MG63 (cell line): ENCODE measurements at places on chromosomes 7 and 10. TPM values are rescaled to one million over a fixed set of nuclear protein-coding genes. Genes with fewer than 3 reads are reported as not detected.

Gene GIMAP7
- not detected in 2 replicates for total RNA-seq

GRCh38 chr7:34755008-34755407, 97.0 kb downstream of the NPSR1 start:
- DNase-seq = no peak

- no peak for DNase-seq
Measured at GRCh38 chr10:86942441-86943315, 14.7 kb downstream of the MMRN2 start.

Gene MBL2
- total RNA-seq = not detected in 2 replicates

DNA sequence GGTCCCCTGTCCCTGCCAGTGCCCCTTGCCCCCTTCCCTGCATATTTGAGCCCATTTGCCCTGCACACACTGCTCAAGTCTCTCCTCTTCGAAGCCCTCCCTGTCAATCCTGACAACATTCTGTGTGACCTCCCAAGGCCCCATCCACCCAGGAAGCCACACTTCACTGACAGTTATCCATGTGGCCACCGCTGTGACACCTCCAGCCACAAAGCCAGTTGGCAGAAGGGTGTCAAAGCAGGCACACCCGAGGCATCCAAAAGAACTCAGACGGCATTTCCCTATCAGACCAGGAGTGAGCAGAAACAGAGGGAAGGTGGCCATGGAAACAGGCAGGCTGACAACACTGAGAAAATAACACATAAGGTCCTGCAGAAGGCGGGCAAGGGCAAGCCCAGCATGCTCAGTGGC, 4.6 kb downstream of the POLM start:
- DNase-seq = no peak

DNA sequence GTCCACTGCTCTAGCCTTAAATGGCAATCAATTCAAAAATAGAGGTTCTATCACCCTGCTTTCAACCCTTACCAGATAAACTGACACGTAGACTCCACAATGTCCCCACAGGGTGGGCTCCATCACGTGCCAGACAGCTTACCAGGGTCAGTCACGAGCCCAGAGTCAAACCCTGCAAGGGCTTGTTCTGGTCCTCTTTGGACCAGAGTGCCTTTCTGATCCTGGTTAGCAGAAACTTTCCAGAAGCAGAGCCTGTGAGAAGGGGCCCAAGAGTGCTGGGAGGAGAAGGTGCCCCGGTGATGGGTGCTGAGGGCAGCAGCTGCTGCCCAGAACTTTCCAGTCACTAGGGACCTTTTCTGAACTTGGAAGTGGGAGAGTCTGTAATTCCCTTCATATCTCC, 354 bp upstream of the GIMAP5 start:
- no peak for DNase-seq

- no peak for DNase-seq
Measured at GRCh38 chr7:115924411-115924810, 106.2 kb downstream of the TFEC start.

Gene C10orf90
- not detected in 2 replicates for total RNA-seq

Gene GPR146
- total RNA-seq = 1.5 TPM in 1 of 2 replicates, not detected in the other

- DNase-seq = no peak
Measured at GRCh38 chr7:16795624-16796023, 9.2 kb downstream of the AGR2 start.

DNA sequence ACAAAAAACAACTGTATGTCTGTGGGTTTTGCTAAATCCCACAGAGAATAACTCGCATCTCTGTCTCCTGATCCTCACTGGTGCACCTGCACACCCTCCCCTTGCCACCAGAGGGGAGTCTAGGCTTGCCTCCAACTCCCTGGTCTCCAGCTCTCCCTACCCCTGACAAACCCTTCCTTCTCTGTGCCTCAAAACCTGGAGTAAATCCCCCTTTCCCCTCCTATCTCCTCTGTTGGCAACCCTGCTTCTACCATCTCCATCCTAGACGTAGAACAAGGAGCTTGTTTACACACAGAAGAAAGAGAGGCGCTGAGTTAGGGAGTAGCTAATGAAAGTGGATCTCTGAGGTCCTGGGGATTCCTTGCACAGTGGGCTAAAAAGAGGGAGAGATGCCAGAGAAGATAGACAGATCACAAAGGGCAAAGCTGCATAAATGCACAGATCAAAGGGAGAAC, 6.0 kb downstream of the MBLAC1 start:
- DNase-seq = peak; percentile 29

Gene DNAJC12
- 0.69 TPM in 1 of 2 replicates, not detected in the other for total RNA-seq

GRCh38 chr7:38795593-38795992, 113.4 kb downstream of the VPS41 start:
- DNase-seq = no peak

DNA sequence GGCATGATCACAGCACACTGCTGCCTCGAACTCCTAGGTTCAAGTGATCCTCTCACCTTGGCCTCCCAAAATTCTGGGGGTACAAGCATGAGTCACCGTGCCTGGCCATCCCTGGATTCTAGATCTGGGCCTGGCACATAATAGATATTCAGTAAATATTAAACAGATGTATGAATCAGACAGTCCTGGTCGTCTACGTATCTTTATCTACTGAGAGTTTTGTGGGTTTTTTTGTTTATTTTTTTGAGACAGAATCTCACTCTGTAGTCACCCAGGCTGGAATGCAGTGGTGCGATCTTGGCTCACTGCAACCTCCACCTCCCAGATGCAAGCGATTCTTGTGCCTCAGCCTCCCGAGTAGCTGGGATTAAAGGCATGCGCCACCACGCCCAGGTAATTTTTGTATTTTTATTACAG, 24.3 kb upstream of the ITGB1 start:
- DNase-seq = peak; percentile 89

GRCh38 chr7:43636093-43636492, 53.2 kb downstream of the STK17A start:
- peak; percentile 14 for DNase-seq

DNA sequence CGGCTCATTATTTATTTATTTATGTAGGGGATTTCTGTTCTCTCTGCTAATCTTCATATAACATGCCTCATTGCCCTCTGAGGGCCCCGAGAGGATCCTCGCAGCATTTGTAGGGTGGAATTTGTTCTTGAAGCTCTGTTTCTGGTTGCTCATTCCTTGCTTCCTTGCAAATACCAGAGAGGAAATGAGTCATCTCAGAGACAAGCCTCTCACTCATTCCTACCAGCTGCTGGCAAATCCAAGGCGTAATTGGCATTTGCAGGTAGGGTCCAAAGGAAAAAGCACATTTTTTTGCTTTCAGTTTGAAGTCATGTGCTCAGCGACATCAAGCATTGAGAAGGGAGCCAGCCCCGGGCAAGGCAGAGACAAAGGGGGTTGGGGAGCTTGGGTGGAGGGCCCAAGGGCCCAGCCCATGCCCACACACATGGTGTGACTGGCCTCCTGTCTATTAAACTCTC, 501.6 kb downstream of the GALNT17 start:
- DNase-seq = peak; percentile 80

DNA sequence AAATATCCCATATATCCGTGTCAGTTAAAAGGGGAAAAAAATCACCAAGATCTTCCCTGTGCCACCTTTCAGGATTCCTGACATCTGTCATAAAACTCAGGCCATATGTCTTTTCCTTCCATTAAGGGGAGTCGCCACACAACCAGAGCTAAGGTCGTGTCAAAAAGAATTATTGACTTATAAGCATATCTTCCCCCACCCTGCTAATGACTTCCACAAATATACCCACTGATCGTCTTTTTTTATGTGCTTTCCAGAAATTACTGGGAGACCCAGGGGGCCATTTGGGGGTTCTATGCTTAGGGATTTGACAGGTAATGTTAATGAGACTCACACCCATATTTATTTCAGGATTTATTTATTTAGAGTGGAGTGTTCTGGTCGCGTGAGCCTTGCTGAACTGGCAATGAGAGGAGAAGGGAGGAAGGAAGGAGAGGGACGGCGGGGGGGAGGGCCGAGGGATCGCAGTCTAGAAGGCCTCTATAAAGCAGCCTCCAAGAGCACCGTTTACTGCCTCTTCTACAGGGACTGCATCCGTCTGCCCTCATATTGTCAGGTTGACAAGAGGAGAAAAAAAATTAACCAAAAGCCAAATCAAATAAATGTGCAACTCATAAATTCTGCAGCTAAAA, 135.7 kb upstream of the MGMT start:
- no peak for DNase-seq

- DNase-seq = no peak
Measured at GRCh38 chr10:72218325-72218724, 2.2 kb upstream of the ASCC1 start.

GRCh38 chr10:32295027-32295426, 51.9 kb downstream of the EPC1 start:
- DNase-seq = no peak

- no peak for DNase-seq
Measured at GRCh38 chr10:91680487-91680886, 47.6 kb upstream of the PPP1R3C start.

- peak; percentile 42 for DNase-seq
Measured at GRCh38 chr7:113086431-113086888, at the start of gene GPR85. TSS of gene GPR85 (minus strand) at chr7:113086827. CDS start at chr7:113084721, 2,106 bp downstream.

- no peak for DNase-seq
Measured at GRCh38 chr10:129548600-129548999, 81.6 kb downstream of the MGMT start.

Gene OR2F1
- total RNA-seq = 0.49 TPM in 1 of 2 replicates, not detected in the other

DNA sequence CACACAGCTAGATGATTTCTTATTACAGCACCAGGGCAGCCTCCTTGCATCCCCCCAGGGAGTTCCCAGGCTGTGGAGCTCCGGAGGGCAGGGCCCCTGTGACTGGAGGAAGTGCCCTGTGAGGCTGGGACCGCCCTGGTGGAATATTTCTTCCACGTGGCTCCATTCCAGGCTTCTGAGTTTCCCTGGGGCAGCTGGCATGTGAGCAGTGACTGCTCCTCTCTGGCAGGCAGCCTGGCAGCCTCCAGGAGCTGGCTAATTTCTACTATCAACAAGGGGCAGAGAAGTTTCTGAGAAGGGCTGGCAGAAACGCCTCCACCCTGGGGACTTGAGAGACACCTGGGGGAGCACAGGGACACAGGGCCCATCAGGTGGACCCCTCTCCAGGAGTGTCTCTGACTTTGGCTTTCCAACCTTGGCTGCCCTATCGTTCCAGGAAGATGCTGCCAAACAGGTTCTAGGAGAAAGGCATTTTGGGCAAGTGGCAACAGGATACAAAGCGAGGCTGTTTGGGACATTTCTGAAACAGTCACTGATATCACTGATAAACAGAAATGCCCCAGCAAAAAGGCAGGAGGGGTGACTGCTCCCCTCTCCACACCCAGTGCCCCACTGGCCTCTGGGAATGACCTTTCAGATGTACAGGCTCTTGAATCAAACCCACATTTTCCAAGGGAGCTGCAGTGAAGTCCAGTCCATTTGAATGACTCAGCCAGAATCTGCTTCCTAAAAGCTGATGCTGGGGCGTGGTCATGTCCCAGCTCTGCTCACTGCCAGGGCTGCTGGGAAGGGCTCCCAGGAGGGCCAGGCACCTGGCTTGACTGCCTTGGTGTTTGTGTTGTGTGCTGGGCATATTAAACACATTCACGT, 16.1 kb downstream of the MYOF start:
- DNase-seq = peak; percentile 99
